Neural progenitor cell (in vitro differentiated cells): ENCODE measurements at places on chromosomes 12 and 14. TPM values are rescaled to one million over a fixed set of nuclear protein-coding genes. Genes with fewer than 3 reads are reported as not detected.

DNA sequence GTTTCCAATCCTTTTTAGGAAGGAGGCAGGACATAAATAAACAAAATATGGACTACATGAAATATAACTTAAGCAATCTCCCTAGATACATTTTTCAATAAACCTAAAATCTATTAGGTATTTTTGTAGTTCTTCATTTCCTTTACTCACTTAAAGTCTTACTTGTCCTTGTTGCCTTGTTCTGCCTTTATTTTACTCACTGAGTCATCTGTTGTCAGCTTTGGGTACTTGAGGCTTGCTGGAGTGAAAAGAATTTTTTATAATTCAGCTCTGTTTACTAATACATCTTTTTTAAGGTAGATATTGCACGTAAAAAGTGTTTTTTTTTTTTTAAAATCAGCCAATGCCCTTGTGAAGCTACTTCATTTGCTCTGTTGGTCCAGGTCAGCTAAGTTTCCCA lies 216.2 kb downstream of the PELI2 start:
- DNase-seq = no peak

Gene LTBP2
- 0.43 and 0.84 TPM in 2 replicates for total RNA-seq

DNA sequence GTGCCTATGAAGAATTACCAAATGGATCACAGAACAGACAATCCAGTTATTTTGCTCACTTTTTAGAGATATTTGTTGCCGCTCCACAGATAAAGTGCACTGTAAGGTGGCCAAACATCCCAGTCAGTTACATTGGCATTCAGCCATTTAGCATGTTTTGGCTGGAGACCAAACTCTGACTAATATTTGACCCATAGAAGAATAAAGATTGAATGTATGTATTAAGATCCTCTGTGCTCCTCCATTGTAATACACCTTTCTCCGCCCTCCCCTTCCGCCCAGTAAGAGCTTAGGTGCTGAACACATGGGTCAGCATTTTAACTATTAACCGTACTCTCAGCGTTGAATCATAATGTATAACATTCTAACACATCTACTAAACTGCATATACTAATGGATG lies 163.4 kb downstream of the ANO6 start:
- DNase-seq = no peak

Gene ETV6
- 6.2 and 6.8 TPM in 2 replicates for total RNA-seq

- DNase-seq = no peak
Measured at GRCh38 chr14:31994391-31995033, 82.6 kb upstream of the ARHGAP5 start.

GRCh38 chr14:102295270-102295669 lies 9.7 kb downstream of the MOK start:
- DNase-seq = no peak

Gene PPP2R5C
- total RNA-seq = 113 and 183 TPM in 2 replicates

Gene NRXN3
- 5.9 and 6.1 TPM in 2 replicates for total RNA-seq

Gene CMA1
- total RNA-seq = not detected in 2 replicates

- DNase-seq = peak; percentile 31
Measured at GRCh38 chr12:51368640-51369517, 22.3 kb downstream of the GALNT6 start.

GRCh38 chr12:6612652-6613014 lies 5.5 kb upstream of the CHD4 start:
- DNase-seq = no peak

DNA sequence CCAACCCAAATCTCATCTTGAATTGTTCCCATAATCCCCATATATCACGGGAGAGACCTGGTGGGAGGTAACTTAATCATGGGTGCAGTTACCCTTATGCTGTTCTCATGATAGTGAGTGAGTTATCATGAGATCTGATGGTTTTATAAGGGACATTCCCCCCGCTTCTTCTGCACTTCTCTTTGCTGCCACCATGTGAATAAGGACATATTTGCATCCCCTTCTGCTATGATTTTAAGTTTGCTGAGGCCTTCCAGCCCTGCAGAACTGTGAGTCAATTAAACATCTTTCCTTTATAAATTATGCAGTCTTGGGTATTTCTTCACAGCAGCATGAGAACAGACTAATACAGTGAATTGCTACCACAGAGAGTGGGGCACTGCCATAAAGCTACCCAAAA lies 179.1 kb downstream of the LRIG3 start:
- DNase-seq = no peak

DNA sequence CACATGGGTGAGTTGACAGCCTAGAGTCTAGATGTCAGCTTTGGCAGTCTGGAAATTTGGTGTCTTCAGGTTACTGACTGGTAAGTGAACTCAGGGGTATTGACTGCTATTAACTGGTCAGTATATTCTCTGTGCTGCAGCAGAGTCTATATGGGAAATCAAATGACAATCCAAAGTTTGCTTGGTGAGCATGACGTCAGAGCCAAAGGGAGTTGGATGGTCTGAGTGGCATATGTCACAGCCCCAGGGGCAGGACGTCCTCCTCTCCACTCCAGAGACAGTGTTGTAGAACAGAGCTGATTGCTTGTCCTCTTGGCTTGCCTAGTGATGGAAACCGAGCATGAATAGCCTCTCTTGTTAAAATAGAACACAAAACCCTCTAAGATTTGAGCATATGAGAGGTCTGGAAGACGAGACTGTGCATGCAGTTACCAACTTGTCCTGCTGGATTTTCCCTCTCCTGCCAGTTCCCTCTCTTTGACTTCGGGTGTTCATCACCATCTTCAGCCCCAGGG lies 3.3 kb upstream of the TBC1D30 start:
- DNase-seq = no peak
